ENCODE measurements at places on chromosomes 7 and 10.
A peak's percentile ranks its signal among the peaks of the same experiment; 100 is the strongest.

GRCh38 chr7:134276951-134277350 is 39.8 kb downstream of the SLC35B4 start:
- no peak for DNase-seq

GRCh38 chr10:71998840-71999194 is 34.6 kb downstream of the CHST3 start:
- peak; percentile 53 for DNase-seq

GRCh38 chr7:12543586-12543985 is 26.9 kb upstream of the SCIN start:
- DNase-seq = no peak

GRCh38 chr7:142671506-142671905 is 77.8 kb upstream of the PRSS1 start:
- no peak for DNase-seq

GRCh38 chr7:1915956-1916600 is 246.0 kb downstream of the ELFN1 start:
- DNase-seq = no peak

- peak; percentile 55 for DNase-seq
These were observed 67.9 kb upstream of the PRKCQ start for GRCh38 chr10:6647811-6648526.

DNA sequence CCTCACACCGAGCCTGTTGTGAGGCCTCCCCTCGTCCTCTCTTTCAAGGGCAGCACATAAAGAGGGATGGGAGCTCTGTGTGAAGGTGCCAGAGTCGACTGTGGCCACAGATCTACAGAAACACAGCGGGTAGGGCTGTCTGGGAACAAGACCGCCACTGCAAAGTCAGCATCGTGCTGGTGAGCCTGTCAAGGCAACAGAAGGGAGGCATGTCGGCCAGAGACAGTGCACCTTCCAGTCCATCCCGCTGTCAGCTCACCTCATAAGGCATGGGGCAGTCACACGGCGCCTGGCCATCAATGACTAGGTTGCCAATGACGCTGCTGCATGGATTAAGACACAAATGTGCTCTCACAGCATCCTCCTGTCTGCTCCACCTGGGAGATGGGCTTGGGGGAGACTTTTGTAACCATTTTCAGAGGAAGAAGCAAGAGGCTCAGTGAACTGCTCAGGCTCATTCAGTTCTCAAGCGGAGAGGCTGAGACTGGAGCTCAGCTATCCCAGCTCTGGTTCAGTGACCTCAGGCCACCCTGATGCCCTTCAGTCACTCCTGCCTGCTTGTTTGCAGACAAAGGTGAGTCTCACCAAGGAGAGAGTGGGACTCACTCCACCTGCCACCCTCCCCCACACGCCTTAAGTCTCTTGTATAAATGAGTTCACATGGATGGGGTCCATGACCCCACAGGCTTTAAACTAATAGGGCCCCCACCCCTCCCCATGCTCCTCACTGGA is 125.5 kb downstream of the SORBS1 start:
- DNase-seq = no peak

DNA sequence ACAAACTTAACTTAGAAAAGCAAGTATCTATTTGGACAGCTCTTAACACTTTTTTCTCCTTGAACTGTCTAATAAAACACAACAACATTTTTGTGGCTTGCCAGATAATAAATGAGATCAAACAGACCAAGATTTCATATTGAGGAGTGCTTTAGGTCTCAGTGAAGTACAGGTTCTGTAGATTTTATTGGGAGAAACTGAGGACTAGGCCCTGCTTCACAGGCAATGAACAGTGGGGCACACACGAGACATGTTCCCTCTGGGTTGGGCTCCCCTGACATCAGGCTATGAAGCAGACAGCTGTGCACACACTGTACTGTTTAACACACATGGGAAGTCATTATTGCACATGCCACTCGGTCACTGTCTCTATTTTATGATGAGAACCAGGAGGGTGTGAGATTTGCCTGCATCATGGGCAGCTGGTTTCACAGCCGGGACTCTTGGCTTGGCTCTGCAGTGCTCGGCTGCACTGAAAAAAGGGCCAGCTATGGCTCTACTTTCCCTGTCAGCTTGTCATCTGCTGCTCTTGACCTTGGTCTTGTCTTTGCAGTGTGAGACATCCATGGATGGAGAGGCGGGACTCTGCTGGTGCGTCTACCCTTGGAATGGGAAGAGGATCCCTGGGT is 4.2 kb downstream of the IGFBP1 start:
- DNase-seq = no peak

DNA sequence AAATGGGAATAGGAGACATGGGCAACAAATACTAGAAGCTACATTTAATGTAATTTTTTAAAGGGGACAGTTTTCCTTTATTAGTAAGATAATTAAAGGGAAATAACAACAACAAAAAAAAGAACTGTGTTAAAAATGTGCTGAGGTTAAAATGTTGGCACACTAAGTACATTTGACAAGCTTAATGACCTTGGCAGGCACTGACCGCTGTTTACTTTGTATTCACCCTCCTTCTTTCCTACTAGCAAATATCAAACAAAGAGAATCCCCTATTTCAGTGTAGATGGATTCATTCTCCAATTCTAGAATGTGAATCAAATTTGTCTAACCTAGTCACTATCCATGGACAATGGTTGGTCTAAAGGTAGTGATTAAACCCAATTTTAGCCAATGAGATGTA is 77.5 kb upstream of the TOMM7 start:
- DNase-seq = no peak

DNA sequence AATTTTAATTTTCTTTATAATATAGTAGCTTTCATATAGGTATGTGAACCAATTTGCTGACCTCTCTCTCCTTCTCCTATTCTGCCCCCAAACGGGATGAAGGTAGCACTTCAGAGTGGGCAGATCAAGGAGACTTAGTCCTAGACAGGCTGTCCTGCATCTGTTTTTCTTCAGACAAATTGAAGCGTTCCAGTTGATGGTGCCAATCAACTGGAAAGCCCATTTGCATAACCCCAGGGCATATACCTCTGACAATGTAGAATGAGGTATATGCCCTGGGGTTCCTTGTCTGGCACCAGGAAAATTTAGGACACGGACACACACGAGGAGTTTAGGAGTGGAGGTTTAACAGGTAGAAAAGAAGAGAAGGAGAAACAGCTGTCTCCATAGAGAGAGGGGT is 502.9 kb downstream of the HTR7 start:
- DNase-seq = no peak

DNA sequence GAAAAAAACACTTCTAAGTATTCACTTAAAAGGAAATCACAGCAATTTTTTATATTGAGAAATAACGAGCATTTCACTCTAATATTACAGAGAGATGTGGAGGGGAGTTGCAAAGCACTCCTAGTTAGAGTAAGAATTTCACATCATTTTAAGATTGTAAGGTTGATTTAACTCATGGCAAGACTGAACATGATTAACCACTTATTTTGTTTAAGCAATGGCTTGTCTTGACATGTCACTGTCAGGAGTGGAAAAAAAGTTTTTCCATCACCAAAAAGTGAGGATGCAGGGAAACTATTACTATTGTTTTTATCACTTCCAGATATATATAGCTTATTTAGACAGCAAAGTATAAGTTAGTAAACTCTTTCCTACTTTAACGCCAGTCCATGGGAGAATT is 27.1 kb downstream of the CD36 start:
- no peak for DNase-seq

DNA sequence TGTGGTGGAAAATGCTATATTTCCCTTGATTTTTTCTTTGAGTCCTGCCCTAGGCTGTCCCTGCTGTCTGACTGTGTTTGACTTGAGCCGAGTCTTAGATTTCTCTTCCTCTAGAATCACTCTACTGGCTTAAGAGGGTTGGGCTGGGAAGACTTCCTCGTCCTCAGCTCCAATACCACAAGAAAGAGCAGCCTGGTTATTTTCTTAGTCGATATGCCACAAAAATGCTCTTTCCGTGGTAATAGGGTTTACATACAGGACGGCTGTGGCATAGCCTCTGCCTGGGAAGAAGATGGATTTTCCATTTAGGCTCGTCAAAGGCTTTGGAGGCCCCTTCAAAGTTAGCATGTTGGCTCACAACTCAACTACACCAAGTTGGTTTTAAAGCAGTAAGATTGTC is 212.0 kb upstream of the IGFBP3 start:
- DNase-seq = no peak

GRCh38 chr10:113648478-113648877 is 15.4 kb downstream of the NRAP start:
- no peak for DNase-seq

DNA sequence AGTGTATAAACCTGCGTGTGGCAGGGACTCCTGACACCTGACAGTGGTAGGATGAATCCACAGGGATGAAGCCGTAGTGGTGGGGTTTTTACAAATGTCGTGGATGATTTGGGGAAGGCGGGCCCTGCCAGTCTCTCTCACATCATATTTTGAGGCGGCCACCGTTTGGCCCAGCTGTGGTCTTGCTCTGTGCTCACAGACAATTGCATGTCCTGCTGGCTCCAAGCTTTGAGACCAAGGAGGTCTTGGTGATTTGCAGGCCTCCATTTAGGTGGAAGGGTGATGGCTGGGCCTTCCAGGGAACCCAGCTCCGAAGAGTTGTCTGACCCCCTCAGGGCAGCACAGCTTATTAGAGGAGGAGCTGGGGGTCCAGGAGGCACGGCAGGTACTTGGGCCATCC is 151.1 kb upstream of the SHH start:
- no peak for DNase-seq

- no peak for DNase-seq
These were observed 27.6 kb upstream of the NEUROG3 start for GRCh38 chr10:69600761-69601330.

- no peak for DNase-seq
These were observed 1.5 kb downstream of the GIMAP1 start for GRCh38 chr7:150717814-150718420.

DNA sequence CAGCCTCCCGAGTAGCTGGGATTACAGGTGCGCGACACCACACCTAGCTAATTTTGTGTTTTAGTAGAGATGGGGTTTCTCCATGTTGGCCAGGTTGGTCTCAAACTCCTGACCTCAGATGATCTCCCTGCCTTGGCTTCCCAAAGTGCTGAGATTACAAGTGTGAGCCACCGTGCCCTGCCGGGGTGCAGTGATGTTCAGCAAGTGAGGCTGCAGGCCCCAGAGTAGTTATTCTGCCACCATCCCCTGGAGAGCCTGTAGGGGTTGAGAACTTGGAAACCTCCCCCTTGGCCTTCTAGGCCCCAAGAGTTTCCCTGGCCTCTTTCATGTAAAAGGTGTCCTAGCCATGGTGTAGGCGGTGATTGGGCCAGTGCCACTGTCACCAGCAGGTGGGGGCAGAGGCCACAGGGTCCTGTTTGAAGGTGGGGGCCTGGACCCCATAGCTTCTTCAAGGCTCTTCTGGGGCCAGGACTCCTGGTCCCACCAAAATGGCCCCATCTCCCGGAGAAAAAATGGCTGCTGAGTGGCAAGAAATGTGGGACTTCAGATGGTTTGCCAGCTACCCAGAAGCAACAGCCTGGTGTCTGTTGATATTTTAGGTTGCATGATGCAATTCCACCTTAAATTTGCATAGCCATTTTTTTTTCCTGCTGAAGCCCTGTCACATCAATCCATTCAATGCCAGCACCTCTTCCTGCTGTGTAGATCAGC is 25.5 kb upstream of the INMT start:
- DNase-seq = no peak

GRCh38 chr7:124074007-124074406 is 41.1 kb upstream of the TMEM229A start:
- no peak for DNase-seq

GRCh38 chr7:78702770-78703169 is 750.7 kb downstream of the MAGI2 start:
- DNase-seq = no peak

- no peak for DNase-seq
These were observed 113.5 kb downstream of the KLF6 start for GRCh38 chr10:3671386-3671955.

DNA sequence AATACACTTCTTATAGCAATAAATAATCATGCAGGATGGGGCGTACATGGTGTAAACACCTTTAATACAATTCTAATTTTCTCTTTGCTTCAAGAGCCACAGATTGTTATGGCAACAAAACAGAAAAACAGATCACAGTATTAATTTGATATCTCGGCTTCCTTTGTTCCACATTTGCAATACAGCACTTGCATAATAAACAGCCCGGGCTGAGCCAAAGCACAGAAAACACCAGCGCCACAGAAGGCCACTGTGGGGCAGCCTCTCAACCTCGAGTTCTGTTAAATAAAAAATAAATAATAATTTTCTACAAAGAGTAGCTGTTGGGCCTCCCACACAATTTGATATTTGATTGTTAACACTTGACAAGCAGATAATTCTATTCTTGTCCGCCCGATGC is 255.9 kb downstream of the USP6NL start:
- no peak for DNase-seq

- DNase-seq = no peak
These were observed 60.2 kb upstream of the PHF14 start for GRCh38 chr7:10913457-10913856.

DNA sequence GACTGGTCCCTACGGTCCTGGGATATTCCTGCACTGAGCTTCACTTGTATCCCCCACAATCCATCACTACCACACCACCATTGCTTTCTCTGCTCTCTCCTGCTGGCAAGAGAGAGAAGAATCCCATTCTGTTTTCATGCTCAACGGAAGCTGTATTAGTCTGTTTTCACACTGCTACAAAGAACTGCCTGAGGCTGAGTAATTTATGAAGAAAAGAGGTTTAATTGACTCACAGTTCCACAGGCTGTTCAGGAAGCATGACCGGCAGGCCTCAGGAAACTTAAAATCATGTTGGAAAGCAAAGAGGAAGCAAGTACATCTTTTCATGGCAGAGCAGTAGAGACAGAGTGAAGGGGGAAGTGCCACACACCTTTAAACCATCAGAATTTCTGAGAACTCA is 260.4 kb upstream of the LYZL1 start:
- DNase-seq = no peak

- no peak for DNase-seq
These were observed 21.7 kb upstream of the MACC1 start for GRCh38 chr7:20238754-20239324.

DNA sequence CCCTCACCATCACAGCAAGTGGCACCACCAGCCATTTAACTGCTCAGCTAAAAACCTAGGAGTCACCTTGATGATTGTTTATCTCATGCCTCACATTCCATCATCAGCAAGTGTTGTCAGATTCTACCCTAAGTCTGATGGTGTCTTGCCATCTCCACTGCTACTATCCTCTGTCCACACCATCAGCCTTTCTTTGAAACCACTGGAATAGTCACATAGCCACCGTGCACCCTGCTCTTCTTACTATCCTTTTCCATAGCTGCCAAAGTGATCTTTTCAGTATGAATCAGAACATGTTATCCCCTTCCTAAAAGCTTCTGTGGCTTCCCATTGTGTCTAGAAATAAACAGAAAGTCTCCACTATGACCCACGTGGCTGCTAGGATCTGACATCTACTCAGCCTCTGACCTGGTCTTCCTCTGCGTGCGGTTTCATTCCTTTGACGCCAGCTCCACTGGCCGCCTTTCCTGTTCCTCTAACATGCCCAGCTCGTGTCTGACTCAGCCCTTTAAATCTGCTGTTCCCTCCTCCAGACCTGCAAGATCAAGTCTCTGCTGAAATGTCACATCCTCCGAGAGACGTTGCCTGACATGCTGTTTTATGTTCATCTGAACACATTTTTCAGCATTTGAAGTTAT is 16.5 kb upstream of the CHN2 start:
- no peak for DNase-seq

- no peak for DNase-seq
These were observed 115.0 kb downstream of the WDR37 start for GRCh38 chr10:1171182-1171581.

Measured in mesothelial cell of epicardium (in vitro differentiated cells).